ELR (cell line): ENCODE measurements at places on chromosomes 5 and 9.
A peak's percentile ranks its signal among the peaks of the same experiment; 100 is the strongest.

GRCh38 chr9:79573412-79573923 is 1.7 kb downstream of the TLE4 start:
- peak; percentile 49 for DNase-seq

GRCh38 chr5:18220631-18221030 is 586.4 kb downstream of the TAF11L14 start:
- DNase-seq: peak; percentile 2

DNA sequence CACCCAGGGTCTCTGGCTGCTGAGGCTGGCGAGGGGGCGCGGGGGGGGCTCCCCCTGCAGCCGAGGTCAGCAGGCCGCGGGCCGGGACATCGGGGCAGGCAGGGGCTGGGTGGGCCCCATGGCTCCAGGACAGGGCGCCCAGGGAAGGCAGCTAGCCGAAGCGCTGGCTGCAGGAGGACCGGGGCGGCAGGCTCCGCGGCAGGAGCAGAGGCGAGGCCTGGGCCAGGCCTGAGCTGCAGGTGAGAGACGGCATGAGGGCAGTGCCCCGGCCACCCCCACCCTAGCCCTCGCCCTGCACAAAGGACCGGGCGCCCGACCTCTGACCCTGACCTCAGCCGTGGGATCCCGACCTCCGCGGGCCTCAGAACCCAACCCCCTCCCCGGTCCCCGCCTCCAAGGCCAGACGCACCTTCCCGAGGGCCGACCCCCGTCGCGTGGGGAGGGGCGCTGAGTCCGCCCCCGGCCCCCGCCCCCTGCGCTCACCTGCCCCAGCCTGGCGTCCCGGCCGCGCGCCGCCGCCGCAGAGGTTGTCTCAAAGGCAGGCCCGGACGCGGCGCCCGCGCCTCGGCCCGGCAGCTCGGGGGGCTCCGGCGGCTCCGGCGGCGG is 431 bp downstream of the RNF208 start:
- no peak for DNase-seq

DNA sequence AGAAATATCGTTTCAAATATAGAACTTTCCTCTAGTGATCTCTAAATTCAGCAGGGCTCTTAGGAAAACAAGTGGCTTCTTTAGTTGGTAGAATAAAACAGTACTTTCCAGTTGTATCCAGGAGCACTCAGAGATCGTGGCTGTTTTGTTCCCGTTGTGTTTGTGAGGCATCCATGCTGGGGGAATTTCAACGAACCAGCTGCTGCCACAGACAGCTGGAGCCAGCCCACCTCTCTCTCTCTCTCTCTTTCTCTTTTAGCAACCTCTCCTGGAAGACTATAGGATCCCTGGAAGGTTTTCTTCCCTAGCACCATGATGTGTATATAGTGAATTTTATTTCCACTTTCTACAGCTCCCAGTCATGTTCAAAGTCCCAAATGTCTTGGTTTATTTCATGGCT is 1116.0 kb upstream of the SEMA6A start:
- DNase-seq: no peak

DNA sequence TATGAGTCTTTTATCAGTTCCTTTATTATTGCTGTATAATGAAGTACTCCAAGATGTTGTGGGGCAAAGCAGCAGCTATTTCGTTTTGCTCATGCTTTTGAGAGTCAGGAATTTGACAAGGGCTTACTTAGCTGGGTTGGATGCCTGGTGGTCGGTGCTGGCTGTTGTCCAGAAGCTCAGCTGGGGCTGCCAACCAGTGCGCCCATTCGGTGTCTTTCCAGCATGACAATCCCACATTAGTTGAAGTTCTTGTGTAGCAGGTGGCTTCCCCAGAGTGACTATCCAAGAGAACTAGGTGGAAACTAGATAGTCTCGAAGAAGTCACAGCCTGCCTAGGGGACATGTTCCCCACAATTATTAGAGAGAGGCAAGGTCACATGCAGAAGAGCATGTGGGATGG is 3.4 kb upstream of the FLT4 start:
- no peak for DNase-seq

DNA sequence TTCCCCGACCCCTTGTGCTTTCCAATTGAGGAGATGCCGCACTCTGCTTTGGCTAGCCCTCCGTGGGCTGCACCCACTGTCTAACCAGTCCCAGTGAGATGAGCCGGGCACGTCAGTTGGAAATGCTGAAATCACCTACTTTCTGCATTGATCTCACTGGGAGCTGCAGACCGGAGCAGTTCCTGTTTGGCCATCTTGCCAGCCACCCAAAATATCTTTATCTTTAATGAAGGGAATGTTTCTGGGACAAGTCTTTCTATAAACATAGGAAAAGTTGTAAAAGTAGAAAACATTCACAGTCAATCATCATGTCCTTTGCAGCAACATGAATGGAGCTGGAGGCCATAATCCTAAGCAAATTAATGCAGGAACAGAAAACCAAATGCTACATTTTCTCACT is 147.6 kb downstream of the RPS23 start:
- no peak for DNase-seq

- peak; percentile 53 for DNase-seq
These were observed 185.9 kb downstream of the ERCC6L2 start for GRCh38 chr9:96061293-96061987.

- DNase-seq: no peak
These were observed 138.4 kb downstream of the TARS1 start for GRCh38 chr5:33579152-33579551.

- peak; percentile 93 for DNase-seq
These were observed 2.3 kb downstream of the KLF9 start for GRCh38 chr9:70411930-70412831.

- DNase-seq: no peak
These were observed 2149.4 kb upstream of the ACO1 start for GRCh38 chr9:30235068-30235467.

DNA sequence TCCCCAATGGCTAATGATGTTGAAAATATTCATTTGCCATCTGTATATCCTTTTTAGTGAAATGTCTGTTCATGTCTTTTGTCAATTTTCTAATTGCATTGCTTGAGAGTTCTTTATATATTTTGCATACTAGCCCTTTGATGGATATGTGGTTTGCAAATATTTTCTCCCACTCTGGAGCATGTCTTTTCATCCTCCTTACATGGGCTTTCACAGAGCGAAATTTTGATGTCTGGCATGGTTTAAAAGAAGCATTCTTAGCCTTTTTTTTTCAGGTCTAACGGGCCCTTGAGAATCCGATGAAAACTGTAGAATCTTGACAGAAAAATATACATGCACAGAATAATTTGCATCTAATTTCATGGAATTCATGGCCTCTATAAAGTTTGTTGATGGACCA is 44.7 kb downstream of the ARHGEF28 start:
- no peak for DNase-seq

DNA sequence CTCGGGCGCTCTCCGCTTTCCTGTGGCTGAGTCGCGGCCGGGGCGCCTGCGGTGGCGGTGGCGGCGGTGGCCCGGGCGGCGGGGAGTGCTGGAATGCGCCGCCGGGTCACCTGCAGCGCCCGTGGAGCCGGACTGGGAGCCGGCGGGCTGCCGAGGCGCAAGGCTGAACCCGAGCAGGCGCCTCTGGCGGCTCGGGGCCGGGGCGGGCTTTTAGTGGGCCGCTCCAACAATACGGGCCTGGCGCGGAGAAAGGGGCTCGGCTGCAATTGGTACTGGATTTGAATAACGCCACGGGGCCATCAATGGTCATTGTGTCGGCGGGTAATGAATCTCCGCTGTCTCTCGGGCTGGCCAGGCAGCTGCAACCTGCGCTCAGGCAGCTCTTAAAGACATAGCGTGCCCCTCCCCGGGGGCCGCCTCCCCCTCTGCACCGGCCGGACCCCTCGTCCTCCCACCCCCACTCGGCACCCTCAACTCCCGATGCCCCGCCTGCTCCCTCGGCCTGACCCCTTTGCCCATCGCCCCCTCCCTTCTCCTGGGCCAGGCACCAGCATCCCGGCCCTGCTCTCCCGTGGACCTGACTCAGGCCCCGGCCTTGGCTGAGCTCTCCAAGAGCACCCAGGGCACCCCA is 22.1 kb downstream of the URM1 start:
- DNase-seq: no peak

DNA sequence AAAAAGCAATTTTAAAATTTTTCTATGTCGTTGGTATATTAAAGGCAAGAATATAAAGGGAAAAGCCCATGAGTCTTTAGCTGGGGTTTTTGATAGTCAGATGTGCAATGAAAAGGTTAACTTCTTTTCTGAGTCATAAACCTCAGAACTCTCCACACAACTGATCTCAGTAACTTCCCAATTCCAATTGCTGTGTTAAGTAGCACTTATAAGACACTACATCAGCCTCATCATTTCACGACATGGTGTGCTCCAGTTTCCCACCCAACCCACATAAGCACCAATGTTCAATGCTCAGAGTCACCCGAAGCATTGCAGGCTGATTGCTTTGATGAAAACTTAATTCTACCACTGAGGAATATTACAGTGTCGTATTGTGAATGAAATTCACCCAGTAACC is 155.8 kb downstream of the TSSK1B start:
- DNase-seq: no peak

DNA sequence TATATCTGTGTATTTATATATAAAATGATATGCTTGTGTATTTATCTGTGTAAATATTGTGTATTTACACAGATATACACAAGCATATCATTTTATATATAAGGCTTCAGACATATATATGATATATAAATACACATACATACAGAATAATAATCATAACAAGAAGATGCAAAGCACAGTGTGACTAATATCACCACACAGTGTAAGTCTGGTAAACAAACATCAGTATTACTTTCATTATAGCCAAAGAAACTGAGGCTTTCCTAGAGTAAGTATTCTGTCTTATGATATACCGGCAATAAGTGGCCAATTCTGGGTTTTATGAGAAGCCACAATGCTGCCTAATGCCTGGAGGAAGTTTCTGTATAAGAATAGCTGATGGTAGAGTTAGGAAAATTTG is 29.9 kb upstream of the RAPGEF6 start:
- DNase-seq: no peak

DNA sequence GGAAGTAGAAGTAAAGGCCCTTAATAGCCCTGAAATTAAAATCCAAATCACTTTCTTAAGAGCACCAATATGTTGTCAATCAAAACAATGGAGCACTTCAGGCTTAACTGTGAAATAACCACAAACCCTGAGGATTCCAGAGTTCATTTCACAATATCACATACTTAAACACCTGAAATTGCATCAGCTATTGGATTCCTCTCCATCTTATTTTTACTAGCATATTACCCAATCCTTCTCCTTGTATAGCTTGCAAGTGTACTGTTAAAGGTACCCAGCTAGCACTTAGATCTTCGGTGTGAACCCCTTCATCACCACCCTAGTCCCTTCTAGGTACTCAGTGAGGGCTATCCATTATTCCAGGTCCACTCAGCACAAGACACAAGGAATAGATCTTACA is 287.3 kb downstream of the EFNA5 start:
- DNase-seq: no peak

GRCh38 chr9:135559606-135560005 is 1.9 kb upstream of the PAEP start:
- DNase-seq: no peak

DNA sequence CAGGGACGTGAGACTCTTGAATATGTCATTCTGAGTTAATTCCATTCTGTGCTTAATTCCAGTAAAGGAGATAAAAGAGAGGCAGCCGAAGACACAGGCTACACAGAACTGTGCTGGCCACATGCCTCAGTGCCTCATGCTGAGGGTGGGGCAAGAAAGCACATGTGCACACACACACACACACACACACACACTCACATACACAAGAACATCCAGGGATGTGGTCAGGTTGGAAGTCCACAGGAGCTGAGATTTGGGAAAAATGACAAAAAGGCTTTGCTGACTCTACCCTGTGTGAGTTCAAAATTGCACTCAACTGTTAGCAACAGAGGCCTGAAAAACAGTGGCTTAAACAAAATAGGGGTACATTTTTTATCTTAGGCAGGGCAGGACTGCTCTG is 40.5 kb downstream of the ALG2 start:
- DNase-seq: no peak

DNA sequence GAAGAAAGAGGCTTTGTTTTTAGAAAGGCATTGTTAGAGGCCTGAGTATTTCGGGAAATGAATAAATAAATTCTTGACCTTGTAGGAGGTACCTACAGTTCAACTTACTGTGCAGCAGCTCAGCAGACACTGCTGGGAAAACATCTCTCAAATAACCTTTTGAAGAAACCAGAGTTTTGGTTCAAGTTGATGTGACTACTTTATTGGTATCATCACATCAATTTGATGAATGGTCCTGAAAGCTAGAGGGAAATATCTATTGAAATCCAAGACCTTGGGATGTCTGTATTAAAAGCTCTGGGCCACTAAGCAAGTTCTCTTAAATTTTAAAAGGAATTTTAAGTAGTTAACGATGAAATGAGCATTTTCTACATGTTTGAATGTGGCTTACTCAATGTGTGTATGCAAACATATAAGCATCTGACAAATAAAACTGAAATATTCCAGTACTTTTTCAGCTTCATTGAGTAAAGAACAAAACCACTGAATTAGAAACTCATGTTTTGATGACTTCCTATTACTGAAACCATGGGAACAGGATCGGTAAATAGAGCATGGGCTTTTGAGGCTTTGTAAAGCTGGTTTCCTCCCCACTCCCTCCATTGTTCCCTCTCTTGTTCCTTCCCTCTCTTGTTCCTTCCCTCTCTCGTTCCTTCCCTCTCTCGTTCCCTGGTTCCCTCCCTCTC is 36.7 kb downstream of the SLC27A6 start:
- DNase-seq: no peak

- peak; percentile 63 for DNase-seq
These were observed 92.9 kb upstream of the GRHPR start for GRCh38 chr9:37329576-37329975.

- peak; percentile 71 for DNase-seq
These were observed 23.9 kb downstream of the IRF1 start for GRCh38 chr5:132466433-132467286.

GRCh38 chr5:141186897-141187512 is at the start of gene PCDHB9:
PCDHB9 (plus strand) TSS chr5:141187161; CDS start chr5:141187319, 158 bp downstream.
- peak; percentile 47 for DNase-seq

DNA sequence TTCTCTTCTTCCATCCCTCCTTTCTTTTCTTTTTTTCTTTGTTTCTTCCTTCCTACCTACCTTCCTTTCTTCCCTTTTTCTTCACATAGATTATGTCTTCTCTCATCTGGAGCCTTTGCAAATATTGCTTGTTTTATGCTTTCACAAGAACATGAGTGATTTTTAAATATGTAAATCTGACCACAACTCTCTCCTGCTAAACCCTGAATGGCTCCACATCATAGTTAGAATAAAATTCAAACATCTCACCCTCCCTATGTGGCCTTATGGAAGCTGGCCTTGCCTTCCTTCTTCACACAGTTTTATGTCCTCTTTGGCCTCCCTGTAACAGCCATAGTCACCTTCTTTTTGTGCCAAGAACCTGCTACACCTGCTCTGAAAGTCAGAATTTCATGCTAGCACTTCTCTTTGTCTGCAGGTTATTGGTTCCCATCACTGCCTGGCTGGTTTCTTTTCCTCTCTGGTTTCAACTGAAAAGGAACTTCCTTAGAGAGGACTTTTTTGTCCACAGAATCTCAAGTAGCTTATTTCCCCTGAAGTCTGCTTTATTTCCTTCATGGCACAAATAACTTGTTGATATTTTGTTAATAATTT is 114.3 kb upstream of the TNC start:
- no peak for DNase-seq

GRCh38 chr9:81849631-81850259 is 78.5 kb upstream of the SPATA31D4 start:
- DNase-seq: peak; percentile 40

GRCh38 chr9:115413304-115413703 is 295.3 kb upstream of the TNC start:
- DNase-seq: no peak

GRCh38 chr9:136316271-136316751 is 11.0 kb upstream of the GPSM1 start:
- no peak for DNase-seq
